Stimulated activated CD8-positive, alpha-beta memory T cell treated with anti-CD3 and anti-CD28 coated beads, Interleukin-4, amount 100 ng/mL, for 1 hour (primary cell): ENCODE measurements at places on chromosomes 2 and 18.

DNA sequence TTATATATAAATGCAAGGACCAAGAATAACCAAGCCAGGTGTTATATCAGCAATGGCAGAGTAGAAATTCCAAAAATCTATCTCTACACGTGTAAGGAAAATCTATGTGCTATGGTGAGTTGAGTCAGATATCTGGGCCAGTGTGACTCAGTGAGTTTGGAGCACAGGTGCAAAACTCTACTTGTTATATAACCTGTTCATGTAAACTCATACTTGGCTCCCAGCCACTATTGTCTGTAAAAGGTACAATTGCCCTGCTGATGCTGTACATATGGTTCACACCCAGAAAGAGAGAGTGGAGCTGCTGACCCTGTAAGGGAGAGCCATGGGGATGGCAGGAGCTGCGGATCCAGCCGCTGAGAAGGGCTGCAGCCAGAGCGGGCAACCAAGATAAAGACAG is 112.0 kb downstream of the TRABD2A start:
- DNase-seq: no peak

DNA sequence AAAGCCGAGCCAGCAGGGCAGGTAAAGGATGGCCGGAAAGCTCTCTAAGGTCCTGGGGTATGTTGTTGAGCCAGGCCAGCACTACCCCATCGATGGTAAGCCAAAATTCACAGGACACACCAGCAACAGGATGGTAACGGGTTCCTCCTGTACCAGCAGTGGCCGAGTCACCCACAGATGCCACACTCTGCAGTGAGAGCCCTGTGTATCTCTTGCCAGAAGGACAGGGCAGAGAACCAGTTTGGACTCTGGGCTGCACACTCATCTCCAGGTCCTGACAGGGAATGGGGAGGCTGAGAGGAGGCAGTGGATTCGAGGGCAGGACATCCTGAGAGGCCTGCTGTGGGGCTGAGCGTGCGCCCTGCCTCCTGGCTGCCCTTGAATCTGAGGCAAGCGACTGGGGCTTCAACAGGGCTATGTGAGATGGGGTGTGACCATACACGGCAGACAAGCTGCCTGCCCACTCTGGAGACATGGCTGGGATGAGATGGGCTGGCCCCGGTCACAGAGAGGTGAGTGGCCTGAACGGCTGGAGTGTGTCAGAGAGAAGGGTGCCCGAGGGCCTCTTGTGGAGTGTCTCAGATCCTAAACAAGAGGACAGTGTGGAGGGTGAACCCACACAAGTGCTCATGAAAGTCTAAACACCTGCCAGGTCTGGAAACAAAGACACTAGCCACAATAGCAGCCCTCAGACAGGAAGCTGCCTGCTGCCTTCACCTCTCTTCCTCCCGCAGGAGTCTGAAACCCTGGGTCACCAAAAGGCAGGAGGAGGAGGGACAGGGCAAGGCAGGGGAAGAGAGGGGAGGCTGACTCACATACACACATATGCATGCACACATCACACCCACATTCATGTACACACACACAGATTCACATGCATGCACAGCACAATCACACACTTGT is 182.3 kb downstream of the LOXHD1 start:
- no peak for DNase-seq

- DNase-seq: no peak
Measured at GRCh38 chr2:133755480-133756300, 187.4 kb upstream of the NCKAP5 start.

- DNase-seq: no peak
Measured at GRCh38 chr2:59868981-59869380, 684.5 kb downstream of the BCL11A start.

- no peak for DNase-seq
Measured at GRCh38 chr2:207860685-207861084, 91.0 kb upstream of the FZD5 start.

- DNase-seq: no peak
Measured at GRCh38 chr2:36919041-36919837, 47.1 kb downstream of the STRN start.

- DNase-seq: no peak
Measured at GRCh38 chr2:180033993-180034894, 27.1 kb upstream of the CWC22 start.

- no peak for DNase-seq
Measured at GRCh38 chr18:51726614-51727013, 529.1 kb upstream of the MEX3C start.
